ENCODE measurements at places on chromosomes 4 and X.

DNA sequence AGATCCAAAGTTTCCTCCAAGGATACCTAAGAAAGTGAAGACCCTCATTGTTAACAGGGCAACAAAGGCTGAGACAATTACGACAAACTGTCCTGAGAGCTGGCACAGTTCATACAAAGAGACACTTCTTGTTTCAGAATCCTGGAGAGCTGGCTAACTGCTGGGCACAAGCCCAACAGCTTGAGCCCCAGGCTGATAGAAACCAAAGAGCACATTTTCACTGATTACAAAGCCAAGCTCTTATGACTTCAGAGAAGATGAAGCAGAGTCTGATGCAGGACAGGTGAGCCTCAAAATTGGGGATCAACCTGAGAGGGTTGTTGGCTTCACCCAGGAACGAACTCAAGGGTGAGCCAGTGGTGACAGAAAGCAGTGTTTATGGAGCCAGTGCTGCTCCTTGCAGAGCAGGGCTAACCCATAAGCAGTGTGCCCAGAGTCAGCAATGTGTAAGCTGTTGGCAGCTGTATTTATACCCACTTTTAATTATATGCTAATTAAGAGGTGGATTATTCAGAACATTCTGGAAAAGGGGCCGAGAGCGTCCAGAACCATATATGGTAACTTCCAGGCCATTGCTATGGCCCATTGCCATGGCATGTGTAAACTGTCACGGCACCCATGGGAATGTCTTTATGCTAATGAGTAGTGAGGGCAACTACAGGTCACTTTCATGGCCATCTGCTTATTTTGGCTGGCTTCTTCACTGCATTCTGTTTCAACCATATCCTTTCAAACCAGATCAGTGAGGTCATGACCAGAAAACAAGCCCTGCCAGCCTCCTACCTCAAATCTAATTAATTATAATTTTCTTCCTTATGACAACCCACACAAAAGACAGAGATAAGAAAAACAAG, 183.7 kb downstream of the EVC2 start:
- DNase-seq, result no peak

DNA sequence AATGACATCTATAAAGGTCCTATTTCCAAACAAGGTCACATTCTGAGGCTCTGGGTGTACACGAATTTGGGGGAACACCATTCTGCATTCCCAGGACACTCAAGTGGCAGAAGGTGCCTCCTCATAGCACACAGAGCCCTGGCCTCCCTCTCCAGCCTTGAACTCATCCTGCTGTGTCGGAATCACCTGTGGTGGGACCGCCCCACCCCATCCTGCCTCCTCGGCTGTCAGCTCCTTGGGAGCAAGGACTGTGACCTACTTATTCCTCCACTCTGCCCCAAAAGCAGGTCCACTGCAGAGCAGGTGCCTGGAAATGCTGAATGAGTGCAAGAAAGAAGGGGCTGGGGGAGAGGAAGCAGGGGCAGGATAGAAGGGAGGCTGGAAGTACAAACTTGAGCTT, 33.5 kb downstream of the HTRA3 start:
- DNase-seq, result no peak

DNA sequence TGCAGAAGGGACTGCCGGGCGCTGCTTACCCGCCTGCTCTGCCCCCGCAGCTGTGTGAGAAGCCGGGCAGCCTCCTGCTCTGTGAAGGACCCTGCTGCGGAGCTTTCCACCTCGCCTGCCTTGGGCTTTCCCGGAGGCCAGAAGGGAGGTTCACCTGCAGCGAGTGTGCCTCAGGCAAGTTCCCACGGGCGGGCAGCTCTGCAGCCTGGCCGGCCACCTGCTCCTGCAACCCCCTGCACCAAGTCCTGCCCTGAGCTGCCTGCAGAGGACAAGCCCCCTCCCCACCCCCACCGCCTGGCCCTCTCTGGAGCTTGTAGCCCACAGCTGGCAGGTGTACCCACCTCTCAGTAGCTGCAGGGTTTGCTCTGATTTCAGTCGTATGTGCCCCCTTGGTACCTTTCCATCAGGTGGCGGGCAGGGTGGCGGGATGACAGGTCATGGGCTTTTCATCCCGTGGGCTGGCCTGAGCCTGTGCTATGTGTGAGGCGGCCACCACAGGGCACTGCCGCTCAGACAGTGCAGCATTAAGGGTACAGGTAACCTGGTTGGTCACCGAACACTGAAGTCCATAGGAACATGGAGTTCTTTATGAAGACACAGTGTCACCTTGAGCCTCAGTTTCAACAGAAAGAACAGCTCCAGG, 56.6 kb downstream of the NELFA start:
- no peak for DNase-seq

DNA sequence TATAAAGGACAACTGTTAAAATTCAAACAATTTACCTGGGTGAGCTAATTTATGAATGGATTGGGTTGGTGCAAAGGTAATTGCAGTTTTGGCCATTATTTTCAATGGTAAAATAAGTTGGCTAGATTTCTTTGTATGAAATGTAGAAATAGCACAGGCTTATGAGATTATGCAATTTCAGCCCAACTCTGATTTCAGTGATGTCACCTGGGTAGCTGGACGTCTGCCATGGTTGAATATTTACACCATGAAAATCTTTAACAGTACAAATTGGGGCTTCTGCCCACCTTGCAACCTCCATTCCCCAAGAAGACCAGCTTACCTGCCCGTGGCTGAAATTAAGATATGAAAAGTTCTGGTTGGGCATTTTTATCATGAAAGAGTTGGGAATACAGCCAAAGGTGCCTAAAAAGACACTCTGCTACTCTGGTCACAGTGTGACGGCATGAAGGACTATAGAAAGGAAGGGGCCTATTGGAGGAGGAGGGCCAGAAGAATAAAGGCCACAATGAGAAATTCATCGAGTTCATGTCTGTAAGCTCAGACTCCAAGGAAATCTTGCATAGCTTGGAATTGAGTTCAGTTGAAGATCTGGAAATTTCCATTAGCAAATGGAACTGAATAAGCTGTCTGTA, 29.7 kb downstream of the EGF start:
- no peak for DNase-seq

DNA sequence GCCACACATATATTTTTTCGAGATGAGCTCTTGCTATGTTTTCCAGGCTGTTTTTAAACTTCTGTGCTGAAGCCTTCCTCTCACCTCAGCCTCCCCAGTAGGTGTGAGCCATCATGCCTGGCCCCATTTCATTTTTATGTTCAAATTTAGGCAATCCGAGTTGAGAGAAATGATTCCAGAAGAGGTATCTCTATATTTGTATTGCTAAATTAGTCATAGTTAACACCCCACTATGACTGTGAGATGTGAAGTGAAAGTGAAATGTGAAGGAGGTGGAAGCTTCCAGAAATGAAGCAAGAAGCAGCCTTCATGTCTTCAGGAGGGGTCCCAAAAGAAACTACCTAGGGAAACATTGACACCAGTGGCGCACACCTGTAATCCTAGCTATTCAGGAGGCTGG, 17.7 kb downstream of the APELA start:
- DNase-seq, result no peak

All from memory B cell (primary cell).